ENCODE measurements at places on chromosomes 5 and 9.

DNA sequence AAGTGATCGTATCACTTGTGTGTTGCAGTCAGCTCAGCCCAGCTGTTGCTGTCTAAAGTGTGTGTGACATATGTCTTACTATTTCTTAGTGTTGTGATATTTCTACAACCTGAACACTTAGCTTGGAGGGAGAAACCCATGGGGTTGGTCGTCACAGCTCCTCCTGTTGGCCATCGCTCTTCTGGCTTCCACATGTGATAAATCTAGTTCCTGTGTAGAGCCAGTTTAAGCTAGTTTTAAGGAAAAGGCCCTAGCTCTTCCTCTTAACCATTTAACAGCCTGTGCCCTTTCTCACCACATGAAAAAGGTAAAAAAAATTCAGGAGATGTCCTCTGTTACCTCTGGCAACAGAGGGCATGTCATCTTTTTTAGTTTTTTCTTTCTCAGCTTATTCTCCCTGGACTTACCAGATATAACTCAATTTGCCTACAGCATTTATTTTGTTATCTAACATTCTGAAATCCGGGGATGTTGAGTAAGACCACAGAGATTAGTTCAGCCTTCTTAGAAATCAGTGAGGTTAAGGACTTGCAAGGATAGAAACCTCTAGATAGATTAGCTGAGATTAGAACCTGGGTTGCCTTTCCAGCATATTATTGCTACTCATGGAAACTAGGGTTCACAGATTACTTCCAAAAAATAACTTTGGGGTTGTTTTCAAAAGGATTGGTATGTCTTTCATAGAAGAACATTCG, 100.4 kb downstream of the GAPVD1 start:
- DNase-seq = no peak

DNA sequence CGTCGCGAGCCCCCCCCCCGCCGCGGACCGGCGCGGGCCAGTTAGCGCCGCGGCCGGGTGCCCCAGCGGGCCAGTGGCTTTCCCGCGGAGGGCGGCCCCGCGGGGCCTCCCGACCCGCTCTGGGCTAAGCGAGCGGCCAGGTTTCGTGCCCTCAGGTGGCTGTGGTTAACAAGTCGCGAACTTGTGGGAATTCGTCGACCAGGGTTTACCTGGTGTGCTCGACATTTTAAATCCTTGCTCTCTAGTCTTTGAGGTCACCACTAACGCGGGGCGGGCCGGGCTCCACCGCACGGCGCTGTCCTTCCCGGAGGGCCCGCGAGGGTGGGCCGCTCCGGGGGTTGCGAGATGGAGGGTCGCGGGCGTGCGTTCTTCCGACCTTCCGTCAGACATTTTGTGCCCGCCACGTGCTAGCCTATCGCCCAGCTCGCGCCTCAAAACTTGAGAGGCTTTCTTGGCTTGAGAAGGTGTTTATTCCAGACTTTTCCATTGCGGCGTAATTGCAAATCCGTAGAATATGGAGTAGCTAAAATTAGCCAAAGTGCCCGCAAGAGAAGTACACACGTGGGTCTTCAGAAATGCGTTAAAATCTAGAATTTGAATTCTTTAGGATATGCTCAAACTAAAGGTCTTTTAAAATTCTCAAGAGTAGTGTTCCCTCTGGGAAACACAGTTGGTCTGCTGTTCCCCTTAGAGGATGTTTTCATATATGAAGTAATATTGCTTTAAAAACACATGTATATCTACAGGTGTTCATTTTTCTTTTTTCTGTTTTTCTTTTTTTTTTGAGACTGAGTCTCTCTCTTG, 2.1 kb downstream of the ANP32B start:
- peak; percentile 29 for DNase-seq

GRCh38 chr5:8234179-8234770, 365.3 kb downstream of the MTRR start:
- DNase-seq = no peak

DNA sequence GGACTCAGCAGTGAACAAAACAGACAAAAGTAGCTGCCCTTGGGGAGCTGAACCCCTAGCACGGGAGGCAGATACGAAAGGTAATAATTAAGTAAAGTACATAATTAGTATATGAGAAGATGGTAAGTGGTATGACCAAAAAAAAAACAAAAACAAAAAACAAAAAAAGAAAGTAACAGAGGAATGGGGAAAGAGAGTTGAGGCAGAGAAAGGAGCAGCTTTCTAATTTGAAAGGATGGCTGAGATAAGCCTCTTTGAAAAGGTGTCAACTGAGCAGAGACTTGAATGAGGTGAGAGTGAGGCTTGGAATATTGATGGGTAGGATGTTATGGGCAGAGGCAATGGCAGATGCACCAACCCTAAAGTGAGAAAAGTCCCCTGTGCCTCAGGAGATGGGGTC, 69.7 kb downstream of the CARTPT start:
- no peak for DNase-seq

DNA sequence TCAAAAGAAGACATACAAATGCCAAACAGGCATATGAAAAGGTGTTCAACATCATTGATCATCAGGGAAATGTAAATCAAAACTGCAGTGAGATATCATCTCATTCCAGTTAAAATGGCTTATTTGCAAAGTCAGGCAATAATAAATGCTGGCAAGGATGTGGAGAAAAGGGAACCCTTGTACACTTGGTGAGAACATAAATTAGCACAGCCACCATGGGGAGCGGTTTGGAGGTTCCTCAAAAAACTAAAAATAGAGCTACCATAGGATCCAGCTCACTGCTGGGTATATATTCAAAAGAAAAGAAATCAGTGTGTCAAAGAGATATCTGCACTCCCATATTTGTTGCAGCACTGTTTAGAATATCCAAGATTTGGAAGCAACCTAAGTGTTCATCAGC, 50.3 kb downstream of the AP3S1 start:
- DNase-seq = no peak

Measured in activated CD4-positive, alpha-beta T cell treated with anti-CD3 and anti-CD28 coated beads for 24 hours (primary cell).